ENCODE measurements at places on chromosomes 6 and 20.

GRCh38 chr20:52103335-52103912 is 88.2 kb downstream of the ZFP64 start:
- DNase-seq = no peak

- DNase-seq = no peak
Measured at GRCh38 chr6:129894921-129895320, 33.8 kb upstream of the TMEM244 start.

DNA sequence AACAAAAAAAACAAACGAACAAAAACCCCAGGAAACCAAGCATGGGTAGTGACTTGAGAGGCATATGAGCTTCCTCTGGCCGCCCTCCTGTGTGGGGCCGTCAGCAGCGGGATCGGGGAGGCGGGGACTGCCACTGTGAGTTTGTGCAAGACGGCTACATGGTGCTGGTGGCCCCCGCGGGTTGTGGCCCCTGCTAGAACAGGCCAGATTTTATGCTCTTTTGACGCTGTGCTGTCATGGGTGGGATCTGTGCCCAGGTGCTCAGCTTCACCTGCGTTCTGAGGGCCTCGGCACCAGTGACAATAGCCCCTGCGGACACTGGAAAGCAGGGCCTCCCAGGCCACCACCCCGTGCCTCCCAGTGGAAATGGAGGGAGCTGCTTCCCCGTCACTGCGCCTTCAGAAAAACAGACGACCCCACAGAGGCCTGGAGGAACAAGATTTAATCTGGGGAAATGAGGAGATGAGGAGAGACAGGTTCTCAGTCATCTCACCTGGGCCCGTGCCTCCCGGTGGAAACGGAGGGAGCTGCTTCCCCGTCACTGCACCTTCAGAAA is 4.7 kb upstream of the KCNQ2 start:
- DNase-seq = no peak

DNA sequence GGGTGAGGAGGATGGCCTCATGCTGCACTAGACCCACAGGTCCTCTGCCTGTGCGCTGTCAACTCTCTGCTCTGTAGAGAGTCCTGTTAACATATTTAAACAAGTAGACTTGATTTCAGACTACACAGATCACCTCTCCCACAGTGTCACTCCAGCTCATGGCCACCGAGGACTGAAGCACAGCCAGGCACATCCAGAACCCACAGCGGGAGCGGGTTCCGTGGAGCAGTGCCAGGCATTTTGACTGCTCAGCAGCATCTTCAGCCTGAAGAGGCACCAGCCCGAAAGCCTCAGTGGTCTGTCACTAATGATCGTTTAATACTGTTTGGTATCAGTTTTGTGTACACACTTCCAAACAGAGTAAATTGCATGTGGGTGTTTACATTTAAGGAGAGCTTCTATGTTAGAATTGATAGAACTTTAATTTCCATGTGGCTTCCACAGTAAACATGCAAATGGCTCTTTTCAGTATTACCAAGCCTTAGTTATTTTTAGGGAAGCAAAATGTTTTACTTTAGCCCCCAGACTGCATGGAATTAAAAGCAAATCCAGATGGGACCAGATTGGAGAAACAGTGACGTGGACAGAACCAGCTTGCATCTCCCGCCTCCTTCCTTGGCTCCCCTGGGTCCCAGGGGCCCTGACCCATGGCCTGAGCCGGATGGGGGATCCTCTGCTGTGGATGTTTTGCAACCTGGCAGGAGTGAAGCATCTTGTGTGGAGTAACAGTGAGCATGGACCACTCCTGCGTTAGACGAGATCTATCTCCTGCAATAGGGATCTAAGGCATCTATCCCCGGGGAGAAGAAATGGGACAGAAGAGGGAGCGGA is 196.7 kb upstream of the CDH4 start:
- no peak for DNase-seq

DNA sequence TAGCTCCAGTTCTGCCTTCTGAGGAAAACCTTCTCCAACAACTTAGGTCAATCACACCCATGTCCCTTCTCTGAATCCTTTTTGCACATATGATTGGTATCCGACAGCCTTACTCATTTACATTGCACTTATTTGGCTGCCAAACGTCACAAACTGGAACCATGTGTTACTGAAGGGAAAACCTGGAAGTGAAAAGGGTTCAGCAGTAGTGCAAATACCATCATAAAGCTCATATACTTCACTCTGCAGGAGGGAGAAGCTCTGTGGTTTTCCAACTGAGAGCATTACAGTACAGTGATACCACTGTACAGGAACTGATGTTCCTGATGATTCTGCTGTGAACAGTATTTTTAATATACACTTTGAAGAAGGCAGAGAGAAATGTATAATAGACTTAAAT is 87.8 kb downstream of the SLC16A10 start:
- no peak for DNase-seq

DNA sequence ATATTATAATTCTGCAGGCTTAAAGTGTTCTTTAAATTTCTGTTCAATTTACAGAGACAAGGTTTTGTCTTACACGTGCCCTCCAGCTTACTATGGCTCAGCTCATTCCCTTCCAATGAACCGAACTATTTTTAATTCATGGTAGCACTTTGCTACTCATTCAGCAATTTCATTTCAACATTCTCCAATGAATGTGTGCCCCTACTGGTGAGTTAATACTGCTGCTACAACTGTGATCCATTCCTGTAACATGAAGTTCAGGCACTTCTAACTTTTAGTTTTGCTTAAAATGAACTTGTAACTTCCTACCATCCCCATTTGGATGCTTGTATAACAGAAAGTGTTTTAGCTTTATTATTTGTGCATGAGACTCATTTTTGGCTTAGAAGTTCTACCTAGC is 99.7 kb downstream of the F13A1 start:
- no peak for DNase-seq

- no peak for DNase-seq
Measured at GRCh38 chr6:157954150-157955117, 27.2 kb upstream of the SYNJ2 start.

DNA sequence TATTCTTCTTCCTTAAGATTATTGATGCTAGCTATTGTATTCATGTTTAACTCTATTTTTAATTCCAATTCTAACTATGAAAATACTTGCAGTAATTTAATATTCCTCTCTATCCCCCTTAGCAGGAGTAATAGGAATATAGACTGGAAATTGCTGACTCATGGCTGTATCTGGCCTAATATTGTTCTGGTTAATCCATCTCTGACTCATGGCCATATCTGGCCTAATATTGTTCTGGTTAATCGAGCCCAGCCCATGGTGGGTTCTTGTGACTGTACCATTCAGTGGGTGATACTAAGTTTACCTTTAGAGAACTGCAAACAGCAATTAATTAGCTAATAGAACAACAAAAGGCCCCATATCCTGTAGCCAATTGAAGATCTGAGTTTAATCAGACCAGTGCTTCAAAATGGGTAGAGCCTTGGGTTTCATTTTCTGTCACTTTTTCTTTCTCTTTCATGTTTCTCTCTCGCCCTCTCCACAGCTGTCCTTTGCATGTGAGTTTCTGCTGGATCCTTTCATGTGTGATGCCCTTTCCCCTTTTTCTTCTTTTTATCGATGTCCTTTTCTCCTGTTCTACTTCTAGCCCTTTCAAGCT is 50.6 kb downstream of the SLC22A3 start:
- no peak for DNase-seq

Data from stimulated activated CD8-positive, alpha-beta memory T cell treated with anti-CD3 and anti-CD28 coated beads, Interleukin-15, amount 100 ng/mL, for 1 hour (primary cell).